Activated CD8-positive, alpha-beta T cell treated with anti-CD3 and anti-CD28 coated beads for 36 hours (primary cell): ENCODE measurements at places on chromosomes 11 and 22.
A peak's percentile ranks its signal among the peaks of the same experiment; 100 is the strongest.

DNA sequence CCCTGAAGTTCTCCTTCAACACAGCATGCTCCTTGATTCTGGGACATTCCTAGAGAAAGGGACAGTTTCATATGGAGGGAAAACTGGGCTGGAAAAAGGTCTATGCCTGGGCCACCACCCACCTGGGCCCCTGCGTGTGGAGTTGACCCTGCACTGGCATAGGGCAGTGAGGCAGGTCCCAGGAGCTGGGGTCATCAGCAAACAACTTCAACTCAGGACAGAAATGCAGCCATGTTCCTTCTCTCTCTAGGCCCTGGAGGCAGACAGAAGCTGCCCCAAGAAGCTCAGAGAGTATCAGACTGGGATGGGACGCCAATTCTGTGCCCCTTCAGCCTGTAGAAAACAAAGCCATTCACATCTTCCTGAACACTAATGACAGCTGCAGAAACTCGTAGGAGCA, 34.9 kb downstream of the RTL6 start:
- no peaks in the 10 kb centered on the region for H3K27me3 ChIP-seq
- peaks cover 8% of the 10 kb centered on the region for H3K4me1 ChIP-seq
- no peak overlapping the region for H3K4me3 ChIP-seq
- no peak for DNase-seq
- no peaks in the 10 kb centered on the region for H3K36me3 ChIP-seq
- no peak overlapping the region for H3K27ac ChIP-seq

DNA sequence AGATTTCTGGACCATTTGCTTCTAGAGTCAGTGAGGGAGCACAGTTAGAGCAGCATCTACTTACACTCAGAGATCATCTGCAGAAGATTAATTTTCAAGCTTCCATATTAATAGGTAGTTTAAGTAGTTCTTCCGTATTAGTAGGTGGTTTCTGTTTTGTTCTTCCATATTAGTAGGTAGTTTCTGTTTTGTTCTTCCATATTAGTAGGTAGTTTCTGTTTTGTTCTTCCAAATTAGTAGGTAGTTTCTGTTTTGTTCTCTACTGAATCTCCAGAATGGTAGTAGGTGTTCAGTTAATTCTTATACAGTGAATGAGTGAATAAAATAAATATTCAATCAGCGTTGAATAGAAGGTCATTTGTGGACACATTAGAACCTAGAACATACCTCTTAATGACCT, 175.7 kb downstream of the TMEM135 start:
- no peak overlapping the region for H3K27ac ChIP-seq
- no peak for DNase-seq
- H3K4me1 ChIP-seq = peaks cover 15% of the 10 kb centered on the region
- H3K27me3 ChIP-seq = no peaks in the 10 kb centered on the region

DNA sequence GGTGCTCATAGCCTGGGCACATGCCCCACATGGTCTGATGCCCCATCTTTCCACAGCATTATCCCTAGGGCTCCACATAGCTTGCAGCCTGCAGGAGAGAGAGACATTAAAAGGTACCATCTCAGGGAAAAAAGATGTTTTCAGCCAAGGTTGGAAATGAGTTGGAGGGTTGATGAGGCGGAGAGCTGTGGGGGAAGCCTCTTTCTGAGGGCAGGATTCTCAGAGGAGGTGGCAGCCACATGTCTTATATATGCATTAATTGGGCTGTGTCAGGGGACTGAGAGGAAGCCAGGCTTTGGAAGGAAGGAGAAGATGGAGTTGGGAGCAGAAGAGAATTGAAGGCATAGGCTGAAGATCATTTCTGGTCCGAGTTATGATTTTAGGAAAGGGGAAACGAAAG, 57.8 kb downstream of the CEP164 start:
- DNase-seq = no peak
- no peak overlapping the region for H3K4me3 ChIP-seq

- no peaks in the 10 kb centered on the region for H3K36me3 ChIP-seq
- peaks cover 8% of the 10 kb centered on the region for H3K27me3 ChIP-seq
- no peak for DNase-seq
- H3K4me1 ChIP-seq = peaks cover 8% of the 10 kb centered on the region
Observed at GRCh38 chr11:59225017-59225416, 12.3 kb upstream of the MPEG1 start.

DNA sequence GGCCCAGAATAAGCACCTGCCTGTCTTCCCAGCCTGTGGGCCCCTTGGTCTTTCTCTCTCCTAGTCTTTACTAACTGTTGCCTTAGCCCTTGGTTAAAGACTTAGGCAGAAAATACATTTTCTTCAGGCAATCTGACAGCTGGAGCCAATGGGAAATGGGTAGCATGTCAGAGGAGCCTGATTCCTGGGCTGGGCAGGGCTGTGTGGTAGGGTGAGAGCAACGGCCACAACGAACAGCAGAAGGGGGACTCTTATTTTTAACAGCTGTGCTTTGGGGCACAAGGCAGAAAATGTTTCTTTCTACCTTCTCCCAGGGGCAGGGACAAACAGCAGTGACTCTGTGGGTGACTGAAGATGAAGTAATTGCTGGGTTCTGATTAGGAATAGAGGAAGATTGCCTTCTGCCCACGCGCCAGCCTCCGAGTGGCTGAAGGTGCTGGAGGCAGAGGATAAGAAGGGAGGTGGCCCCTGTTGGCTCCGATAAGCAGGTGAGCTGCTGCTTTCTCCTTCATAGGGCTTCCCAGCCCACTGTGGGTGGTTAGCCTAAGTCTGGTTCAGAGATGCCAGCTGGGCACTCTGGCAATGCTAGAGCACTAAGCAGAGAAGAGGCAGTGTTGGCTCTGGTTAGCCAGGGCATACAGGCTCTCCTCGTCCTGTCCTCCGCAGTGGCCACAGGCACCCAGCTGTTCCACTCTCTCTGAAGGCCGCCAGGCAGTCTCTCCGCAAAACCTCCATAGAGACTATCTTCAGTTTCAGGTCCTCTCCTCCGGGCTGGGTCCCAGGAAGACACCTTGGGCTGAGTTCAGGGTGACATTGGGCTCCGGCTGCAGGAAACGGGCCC, 1.5 kb downstream of the YPEL4 start:
- H3K4me1 ChIP-seq = peaks cover 42% of the 10 kb centered on the region
- DNase-seq = peak; percentile 53
- H3K4me3 ChIP-seq = peak overlapping the region; percentile 64
- H3K27ac ChIP-seq = peak overlapping the region; percentile 66
- peaks cover 43% of the 10 kb centered on the region for H3K27me3 ChIP-seq
- H3K36me3 ChIP-seq = no peaks in the 10 kb centered on the region
